ENCODE measurements at places on chromosomes 3 and 15.

DNA sequence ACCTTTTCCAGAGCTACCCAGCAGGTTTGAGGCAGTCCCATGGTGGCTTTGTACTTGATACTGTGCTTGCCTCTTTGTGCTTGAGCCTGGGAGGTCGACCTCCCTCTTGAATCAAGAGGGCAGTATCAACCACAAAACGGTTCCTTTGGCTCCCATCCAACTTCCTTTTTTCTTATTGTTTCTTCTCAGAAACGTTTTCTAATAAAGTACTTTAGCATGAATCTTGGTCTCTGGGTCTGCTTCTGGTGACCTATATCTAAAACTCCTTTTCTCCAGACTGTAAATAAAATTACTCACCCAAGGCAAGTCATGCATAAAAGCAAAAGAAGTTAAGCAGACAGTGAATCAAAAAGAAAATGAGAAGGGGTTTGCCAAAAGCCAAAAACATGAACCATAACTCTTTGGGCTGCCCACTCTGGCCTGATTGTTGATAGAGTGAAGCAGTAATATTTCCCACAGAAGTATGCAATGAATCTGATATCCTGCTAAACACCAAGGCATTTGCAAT lies 112.2 kb upstream of the SLC4A7 start:
- no peak for DNase-seq

GRCh38 chr3:125055331-125055912 lies 375 bp downstream of the HEG1 start:
- DNase-seq, result no peak

- DNase-seq, result no peak
These were observed 59.3 kb downstream of the CTDSPL start for GRCh38 chr3:37921025-37921424.

- no peak for DNase-seq
These were observed 52.4 kb downstream of the HEG1 start for GRCh38 chr3:125003369-125003853.

GRCh38 chr15:80580536-80581260 lies 114.4 kb upstream of the ABHD17C start:
- DNase-seq, result no peak

DNA sequence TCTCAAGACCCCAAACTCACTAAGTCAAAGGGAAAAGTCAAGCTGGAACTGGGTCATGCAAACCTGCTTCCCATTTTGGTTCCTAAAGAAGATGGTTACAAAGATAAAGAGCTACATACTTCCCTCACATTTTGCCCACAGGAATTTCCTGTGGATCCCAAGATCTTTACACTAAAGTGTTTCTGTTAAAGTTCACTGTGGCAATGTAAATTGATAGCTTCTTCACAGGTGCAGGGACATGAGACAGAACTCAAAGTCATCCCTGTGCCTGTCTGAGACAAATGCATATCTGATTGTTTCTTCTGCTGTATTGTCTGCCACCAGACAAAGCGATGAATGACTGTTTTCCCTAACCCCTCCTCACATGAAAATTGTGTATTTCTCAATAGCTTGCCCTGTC lies 567.8 kb downstream of the ZIC1 start:
- no peak for DNase-seq

GRCh38 chr3:52221563-52222318 lies 3.7 kb downstream of the TLR9 start:
- no peak for DNase-seq
